ENCODE measurements at places on chromosomes 1 and 21.

DNA sequence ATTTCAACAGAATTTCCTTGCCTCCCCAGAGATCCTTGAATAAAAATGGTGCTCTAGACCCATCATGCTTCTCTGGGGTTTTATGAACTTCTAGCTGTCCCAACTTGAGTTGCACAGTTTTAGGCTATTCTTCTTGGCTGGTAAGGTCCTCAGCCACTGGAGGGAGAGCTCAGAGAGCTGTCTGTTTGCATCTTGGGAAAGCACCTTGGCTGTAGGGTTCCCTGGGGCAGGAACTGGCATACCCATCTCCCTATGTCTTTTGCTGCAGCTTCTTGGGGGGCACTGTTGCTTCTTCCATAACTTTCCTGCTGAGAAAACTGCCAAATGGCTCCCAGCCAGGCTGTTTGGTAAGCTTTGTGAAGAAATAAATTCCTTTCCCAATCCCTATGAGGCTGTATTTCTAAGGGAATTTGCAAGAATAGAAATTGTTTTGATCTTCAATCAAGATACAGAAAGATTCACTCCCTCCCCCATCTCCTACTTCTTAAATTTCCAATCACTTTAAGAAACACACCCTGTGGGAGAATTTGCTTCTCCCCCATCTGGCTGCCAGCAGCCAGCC is 8.2 kb upstream of the FMOD start:
- no peak for DNase-seq

GRCh38 chr1:30856260-30856790 is 52.2 kb downstream of the SDC3 start:
- no peak for DNase-seq

- peak; percentile 55 for DNase-seq
Measured at GRCh38 chr1:244049162-244050013, 1.7 kb upstream of the ZBTB18 start.

- peak; percentile 34 for DNase-seq
Measured at GRCh38 chr1:178633056-178633455, 92.0 kb upstream of the RALGPS2 start.

DNA sequence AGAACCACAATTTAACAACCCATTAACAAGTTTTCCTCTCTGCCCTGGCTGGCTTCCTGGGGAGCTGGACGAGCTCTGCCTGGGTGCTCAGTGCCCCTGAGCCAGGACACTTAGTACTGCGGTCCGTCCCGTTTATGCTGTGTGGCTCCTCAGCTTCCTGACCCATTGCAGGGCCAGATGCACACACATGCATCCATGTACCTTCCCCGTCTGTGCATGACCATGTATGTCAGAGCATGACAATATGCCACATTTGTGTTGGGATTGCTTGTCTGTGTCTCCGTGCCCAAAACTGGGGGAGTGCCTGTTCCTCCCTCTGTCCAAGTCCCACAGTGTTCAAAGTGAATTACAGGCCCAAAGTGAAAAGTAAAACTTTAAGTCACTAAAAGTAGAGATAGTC is 9.7 kb upstream of the TFF3 start:
- DNase-seq: no peak

GRCh38 chr1:44894591-44894990 is 51.5 kb upstream of the PTCH2 start:
- DNase-seq: peak; percentile 42

GRCh38 chr1:228898582-228898992 is 163.3 kb downstream of the RHOU start:
- no peak for DNase-seq

DNA sequence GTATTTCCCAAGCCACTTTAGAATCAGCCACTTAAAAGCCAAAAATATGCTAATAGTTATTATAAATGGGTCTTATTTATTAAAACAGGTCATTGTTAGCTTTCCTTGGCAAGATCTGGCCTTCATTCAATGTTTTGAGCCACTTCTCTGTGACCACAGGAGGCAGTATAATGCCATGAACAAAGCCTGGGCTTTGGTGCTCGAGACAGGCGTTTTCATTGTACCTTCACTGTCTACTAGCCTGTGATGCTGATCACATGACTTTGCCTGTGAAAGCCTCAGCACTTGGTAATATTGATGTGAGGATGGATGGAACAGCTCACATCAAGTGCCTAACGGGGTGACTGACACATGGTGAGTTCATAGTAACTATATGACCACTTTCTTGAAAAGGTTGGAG is 217.0 kb downstream of the RWDD3 start:
- no peak for DNase-seq

- no peak for DNase-seq
Measured at GRCh38 chr1:85576266-85576641, 4.3 kb upstream of the CCN1 start.

DNA sequence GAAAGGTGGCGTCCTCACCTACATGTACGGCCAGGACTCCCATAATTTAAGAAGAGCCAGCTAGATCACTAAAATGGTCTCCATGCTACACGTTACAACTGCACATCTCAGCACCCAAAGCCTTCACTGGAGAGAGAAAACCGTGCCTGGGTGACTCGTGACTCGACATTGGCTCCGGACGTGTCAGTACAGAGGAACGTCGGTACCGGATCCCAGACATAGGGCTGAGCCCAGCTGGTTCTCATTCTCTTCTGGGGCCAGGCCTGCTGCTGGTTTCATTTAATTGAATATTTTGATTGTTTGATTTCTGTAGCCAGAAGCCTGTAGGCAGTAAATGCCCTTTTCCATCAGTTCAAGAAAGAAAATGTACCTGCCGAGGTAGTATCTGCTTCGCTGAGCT is 93.1 kb downstream of the HHIPL2 start:
- peak; percentile 67 for DNase-seq

DNA sequence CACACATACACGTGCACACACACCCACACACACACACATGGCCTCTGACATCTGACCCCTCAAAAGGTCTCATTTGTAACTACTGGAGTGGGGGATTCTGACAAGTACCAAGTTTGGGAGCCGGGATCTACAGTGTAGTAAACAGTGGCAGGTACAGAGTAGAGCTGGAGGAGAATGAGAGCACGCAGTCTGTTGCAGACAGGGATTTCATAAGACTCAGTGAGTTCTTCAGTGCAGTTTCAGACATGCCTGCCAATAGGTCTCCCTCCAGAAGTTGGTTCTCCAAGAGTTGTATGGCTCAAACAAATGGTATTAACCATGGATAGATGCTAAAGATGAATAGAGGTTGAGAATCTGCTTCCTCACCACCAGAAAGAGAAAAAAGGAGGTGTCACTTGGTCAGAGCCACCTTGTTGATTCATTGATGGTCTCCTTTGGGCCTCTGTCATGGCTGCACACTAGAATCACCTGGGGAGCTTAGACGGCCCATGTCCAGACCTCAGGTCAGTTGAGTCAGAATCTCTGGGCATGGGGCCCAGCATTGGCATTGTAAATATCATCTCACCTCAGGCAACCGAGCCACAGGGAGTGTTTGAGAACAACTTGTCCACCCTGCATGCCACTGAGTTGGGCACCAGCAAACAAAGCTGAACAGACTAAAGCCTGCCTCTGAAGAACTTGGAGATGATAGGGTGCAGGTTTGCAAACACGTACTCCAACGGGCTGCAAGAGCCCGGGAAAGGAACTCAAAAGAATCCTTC is 122.1 kb downstream of the EDEM3 start:
- DNase-seq: no peak

GRCh38 chr1:93997756-93998155 is 88.5 kb upstream of the GCLM start:
- DNase-seq: no peak

DNA sequence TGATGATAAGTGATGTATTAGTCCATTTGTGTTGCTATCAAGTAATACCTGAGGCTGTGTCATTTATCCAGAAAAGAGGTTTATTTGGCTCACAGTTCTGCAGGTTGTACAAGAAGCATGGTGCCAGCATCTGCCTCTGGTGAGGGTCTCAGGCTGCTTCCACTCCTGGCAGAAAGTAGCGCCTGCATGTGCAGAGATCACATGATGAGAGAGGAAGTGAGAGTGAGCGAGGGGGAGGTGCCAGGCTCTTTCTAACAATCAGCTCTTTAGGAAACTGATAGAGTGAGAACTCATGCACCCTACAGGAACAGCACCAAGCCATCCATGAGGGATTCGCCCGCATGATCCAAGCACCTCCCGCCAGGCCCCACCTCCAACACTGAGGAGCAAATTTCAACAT is 2.2 kb upstream of the FHAD1 start:
- no peak for DNase-seq

GRCh38 chr21:29024474-29025327 is at the start of gene USP16:
Gene USP16 (plus strand): TSS chr21:29024668. CDS start chr21:29027914, 3,246 bp downstream.
- peak; percentile 98 for DNase-seq

DNA sequence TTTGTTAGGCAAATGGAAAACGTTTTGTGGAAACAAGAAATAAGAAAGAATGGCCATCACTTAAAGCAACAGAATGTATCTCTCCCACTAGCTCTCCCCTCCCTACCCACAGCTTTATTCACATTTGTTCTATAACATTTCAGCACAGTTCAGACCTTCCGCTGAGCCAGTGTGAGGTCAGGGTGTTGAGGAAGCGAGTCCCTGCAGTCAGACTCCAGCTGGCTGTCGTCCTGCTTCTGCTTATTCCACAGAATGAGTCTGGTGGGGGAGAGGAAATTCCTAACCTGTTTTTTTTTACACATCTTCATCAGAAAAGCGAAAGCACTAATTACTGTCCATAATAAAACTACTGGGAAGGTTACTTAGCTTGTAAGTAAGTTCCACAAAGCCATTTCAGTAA is 39.0 kb downstream of the MRPL39 start:
- no peak for DNase-seq

- no peak for DNase-seq
Measured at GRCh38 chr1:236247286-236247685, 34.5 kb downstream of the ERO1B start.

DNA sequence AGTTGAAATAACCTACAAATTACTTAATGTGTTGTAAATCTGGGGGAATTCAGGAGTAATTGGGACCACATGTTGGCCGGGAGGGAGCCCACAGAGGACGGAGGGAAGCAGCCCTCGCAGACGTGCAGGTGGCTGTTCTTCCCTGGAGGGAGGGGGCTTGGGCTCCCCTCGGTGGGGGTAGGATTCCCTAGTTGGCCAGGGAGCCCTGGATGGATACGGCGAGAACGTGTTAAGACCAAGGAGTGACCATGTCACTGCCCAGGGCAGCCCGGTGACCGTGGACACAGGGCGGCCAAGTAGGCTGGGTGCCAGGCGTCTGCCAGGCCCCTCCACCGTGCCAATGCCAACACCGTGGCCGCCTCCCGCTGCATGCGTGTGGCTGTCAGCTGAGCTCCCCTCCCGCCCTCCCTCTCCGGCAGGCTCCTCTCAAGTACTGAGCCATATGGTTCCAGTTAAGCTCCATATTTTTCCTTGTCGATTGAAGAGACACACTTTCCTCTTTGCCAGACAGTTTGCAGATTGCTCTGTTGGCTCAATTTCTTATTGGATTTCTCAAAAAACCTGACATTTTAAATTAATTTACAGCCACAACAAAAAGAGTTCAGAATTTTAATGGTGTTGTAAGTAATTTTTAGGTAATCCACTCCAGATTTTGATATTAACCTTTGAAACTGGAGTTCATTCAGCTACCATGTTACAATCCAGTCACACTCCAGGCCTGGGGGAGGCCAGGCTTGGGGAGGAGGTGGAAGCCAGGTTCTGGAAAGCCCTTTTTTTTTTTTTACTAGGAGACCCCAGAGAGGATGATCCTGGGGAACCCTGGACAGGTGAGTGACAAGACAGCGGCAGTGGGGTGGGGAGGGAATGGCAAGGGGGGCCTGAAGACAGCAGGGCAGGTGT is 71.2 kb downstream of the CASZ1 start:
- DNase-seq: peak; percentile 77

GRCh38 chr1:53419034-53419433 is 40.2 kb upstream of the DMRTB1 start:
- no peak for DNase-seq

GRCh38 chr1:196481616-196482015 is 126.6 kb downstream of the KCNT2 start:
- no peak for DNase-seq

- no peak for DNase-seq
Measured at GRCh38 chr1:217718873-217719272, 87.7 kb downstream of the SPATA17 start.

Data from AG08396 (cell line).